ENCODE measurements at places on chromosomes 6 and 20.
A peak's percentile ranks its signal among the peaks of the same experiment; 100 is the strongest.

DNA sequence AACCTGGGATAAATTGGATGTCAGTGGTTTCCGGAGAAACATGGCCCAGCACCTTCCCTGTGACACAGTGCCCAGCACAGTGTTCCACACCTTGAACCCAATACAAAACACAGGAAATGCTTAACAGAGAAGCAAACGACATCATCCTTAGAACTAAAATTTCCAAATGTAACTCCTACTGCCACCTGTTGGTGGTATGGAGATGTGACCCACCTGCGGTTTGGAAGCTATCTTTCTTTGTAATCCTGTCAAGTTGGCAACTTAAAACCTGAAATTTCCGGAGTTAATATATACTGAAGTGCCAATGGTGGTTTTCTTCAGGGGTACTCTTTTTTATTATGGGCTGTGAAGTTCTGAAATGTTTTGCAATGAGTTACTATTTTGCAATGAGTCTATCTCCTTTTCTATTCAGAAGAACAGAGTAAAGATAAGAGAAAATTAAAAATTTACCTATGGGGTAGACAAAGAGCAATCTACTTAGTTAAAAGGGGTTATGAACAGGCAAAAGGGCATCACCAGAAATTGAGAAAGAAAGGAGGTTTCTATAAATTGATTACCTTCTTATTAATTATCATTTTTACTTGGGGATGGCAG is 658.8 kb downstream of the PTPRT start:
- DNase-seq = no peak

DNA sequence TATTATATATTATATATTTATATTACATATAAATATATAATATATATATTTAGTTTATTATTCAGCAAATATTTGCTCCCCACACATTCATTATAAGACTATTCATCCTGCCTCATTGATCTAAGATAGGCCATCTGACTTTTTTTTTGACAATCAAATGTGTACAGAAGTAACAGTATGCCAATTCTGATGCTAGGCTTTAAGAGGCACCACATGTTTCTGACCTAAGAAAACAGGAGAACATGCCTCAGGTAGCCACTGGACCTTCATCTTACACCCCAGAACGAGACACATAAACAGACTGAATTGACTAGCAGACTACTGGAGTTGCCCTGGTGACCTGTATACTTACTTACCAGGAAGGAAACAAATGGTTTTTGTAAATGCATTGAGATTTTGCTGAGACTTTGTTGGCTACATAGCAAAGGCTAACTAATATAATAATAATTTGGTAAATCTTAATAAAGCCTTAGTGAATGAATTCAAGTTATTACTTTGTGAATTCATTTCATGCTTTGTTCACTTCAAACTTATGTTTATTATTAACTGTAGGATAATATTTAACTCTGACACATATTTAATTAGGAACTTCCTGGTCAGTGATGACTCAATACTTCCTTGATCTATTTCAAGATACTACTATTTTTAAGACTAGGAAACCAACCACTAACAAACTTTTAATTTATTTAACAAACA is 13.4 kb upstream of the MYO6 start:
- no peak for DNase-seq

- DNase-seq = no peak
These were observed 97.9 kb downstream of the LRRC1 start for GRCh38 chr6:53892707-53893106.

DNA sequence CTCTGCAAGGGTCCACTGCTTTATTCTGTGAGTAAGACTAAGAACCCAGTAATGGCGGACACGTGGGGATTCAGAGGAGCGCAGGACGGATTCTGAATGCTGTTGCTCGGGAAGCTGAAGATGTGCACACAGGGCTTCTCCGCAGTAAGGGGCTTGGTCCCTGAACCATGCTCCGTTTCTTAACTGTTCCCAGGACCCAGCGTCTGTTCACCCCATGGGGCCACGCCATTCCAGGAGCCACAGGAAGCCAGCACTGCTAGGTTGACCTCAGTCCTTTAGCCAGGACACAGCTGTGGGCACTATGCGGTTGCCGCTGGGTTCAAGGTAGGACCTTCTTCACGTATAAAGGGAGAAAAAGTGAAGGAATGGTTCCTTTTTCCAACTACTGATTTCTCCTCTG is 59.8 kb downstream of the IRF4 start:
- no peak for DNase-seq

DNA sequence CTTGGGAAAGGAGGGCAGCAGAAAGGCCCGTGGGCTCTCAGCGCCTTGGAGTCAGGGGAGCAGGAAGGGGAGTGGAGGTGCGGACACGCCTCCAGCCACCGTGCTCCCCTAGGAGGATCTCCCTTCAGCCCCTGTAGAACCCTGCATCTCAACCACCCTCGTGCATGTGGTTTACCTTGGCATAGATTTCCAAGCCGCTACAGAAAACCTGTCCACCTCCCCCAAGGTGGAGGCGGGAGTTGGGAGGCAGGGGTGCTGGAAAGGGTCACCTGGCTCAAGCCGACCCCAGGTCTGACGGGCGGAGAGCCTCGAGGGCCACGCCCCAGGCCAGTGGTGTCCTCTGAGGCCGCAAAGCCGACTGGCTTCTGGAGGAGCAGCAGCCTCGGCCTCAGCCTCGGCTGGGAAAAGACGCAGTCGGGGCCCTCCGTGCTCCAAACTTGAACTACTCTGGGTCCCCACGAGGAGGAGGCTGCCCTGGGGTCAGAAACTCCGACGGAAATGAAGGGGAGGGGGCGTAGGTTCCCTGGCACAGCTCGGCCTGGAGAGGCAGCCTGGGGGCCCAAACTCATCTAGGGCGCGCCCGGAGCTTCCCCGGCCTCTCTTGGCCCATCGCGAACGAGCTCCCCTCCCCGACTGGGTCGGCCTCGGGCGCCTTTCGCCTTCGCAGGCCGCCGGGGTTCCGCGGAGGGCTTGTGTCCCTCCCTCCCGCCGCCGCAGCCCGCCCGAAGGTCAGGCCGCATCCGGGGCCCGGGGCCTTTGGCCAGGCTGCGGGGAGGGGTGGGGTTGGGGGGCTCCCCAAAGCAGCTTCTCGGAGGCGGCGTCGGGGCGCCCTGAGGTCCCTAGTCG is 6.3 kb upstream of the FOXF2 start:
- DNase-seq = no peak

DNA sequence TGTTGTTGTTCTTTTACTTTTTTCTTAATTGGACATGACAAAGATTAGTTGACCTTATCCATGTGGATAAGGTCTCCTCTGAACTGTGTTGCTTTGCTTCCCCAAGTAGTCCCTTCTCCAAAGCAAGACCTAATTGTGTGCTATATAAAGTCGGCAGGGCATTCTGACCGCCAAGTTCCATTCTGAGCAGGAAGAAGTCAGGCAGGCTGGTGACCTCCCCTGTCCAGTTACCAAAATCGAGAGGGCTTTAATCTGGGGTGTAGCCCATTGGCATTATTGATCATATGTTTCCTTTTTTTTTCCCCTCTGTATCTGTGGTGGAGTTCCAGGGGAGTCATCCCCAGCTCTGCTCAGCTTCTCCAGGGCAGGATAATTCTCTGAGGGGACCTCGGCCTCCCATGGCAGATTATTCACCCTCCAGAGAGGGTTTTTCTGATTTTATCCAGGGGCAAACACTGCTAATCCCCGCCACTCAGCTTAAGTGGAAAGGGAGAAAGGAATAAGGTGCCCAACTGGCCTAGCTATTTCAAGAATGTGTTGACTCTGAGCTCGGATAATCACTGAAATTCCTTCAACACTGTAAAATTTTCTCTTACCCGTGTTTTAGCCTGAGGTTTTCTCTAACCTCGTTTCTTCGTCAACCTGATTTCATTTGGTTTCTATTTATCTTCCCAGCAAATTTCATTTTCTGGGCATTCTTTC is 71.8 kb upstream of the L3MBTL3 start:
- DNase-seq = no peak

GRCh38 chr6:168525114-168525513 is 84.1 kb downstream of the SMOC2 start:
- DNase-seq = no peak

DNA sequence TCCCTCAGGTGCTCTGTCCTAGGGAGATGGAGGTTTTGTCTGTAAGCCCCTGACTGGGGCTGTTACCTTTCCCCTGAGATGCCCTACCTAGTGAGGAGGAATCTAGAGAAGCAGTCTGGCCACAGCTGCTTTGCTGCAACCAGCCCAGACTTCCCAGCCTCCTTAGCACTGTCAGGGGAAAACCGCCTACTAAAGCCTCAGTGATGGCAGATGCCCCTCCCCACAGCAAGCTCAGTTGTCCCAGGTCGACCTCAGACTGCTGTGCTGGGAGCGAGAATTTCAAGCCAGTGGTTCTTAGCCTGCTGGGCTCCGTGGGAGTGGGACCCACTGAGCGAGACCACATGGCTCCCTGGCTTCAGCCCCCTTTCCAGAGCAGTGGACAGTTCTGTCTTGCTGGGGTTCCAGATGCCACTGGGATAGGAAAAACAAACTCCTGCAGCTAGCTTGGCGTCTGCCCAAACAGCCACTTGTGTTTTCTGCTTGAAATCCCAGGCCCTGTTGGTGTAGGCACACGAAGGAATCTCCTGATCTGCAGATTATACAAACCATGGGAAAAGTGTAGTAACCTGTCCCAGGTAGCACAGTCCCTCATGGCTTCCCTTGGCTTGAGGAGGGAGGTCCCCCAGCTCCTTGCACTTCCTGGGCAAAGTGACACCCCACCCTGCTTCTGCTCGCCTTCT is 146.4 kb upstream of the PROKR2 start:
- DNase-seq = no peak

GRCh38 chr6:139917951-139918630 is 543.6 kb upstream of the CITED2 start:
- no peak for DNase-seq

- DNase-seq = peak; percentile 59
These were observed 34.5 kb upstream of the MPC1 start for GRCh38 chr6:166417285-166417691.

DNA sequence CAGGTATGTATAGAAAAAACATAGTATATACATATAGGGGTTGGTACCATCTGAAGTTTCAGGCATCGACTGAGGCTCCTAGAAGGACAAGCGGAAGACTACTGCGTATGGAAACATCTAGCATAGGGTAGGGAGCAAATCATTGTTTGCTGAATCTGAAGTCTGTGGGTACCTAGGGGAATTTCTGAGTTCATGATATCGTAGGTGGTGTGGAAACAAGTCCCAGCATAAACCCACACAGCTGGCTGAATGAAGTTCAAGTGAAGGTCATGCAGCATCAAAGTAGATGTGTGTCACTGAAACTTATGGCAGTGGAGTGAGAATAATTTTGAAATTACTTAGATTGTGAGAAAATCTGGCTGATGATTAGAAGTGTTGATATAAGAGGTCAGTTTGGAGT is 39.4 kb downstream of the MAP7 start:
- no peak for DNase-seq

GRCh38 chr6:107517274-107517673 is 27.4 kb downstream of the SOBP start:
- DNase-seq = no peak

DNA sequence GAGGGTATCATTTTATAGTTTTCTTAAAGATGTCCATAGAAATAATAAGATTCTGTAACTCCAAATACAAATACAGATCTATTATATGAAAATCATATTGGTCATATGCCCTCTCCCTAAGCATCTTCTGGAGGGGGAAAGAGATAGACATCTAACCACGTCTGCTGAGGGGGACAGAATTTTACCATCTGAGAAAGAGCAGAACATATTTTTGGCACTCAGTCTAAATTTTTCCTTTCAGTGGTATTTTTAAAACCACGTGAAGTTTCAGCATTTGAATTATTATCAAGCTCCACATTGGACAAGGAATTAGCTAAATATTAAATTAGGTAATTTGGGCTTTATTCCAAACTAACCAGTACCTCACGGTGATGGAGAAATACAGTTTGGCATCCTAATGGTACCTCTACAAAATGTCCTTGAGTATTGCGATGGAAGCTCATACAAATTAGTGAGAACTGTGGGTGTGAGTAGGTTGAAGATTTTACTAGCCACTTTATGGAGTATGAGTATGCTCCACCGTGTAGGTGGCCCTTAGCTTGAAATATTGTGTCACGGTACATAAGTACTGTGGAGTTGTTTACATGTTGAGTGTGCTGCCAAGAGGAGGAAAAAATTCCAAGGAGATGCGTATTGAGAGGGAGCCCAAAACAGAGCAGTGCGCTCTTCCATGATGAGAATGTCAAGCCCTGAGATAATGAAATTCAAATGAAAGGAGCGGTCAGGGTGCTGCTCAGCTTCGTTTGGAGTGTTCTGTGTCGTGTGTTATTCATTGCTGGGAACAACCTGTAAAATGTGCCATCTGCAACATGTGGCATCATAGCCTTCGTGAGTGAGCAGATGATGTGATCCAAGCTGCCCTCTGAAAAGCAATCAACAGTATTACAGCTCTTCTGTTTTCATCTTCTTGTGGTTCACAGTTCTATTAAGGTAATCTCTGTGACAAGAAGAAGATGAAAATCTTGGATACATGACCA is 48.4 kb upstream of the PHACTR2 start:
- DNase-seq = no peak

DNA sequence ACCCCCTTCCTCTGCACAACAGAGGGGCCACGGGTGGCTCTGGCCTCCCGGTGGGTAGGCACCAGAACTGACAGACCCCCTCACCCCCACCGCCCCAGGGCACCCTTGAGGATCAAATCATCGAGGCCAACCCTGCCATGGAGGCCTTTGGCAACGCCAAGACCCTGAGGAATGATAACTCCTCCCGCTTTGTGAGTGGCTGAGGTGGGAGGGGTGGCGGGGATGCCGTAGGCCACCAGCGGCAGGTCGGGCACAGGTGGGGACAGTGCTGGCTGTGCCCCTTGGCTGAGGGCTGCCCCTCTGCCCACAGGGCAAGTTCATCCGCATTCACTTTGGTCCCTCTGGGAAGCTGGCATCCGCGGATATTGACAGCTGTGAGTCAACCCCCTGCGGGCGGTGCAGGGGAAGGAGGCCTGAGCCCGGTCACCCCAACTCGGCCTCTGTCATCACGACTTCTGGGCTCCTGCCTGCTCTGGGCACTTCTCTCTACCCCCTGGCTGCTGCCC is 29.1 kb downstream of the MYH7B start:
- DNase-seq = no peak

DNA sequence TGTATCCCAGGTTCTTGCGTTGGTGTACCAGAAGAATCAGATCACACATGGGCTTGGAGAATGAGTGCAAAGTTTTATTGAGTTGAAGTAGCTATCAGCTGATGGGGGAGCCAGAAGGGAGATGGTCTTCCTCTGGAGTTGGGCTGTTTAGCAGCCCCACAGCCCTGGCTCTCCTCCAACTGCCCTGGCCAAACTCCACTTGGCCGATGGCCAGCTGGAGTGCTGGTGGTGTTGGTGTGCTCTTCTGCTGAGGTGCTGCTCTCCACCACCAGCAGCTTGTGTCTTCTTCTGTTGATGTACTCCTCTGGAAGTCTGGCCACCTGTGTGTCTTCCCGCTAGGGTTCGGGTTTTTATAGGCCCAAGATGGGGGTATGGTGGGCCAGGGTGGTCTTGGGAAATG is 172.8 kb downstream of the TINAG start:
- DNase-seq = no peak

DNA sequence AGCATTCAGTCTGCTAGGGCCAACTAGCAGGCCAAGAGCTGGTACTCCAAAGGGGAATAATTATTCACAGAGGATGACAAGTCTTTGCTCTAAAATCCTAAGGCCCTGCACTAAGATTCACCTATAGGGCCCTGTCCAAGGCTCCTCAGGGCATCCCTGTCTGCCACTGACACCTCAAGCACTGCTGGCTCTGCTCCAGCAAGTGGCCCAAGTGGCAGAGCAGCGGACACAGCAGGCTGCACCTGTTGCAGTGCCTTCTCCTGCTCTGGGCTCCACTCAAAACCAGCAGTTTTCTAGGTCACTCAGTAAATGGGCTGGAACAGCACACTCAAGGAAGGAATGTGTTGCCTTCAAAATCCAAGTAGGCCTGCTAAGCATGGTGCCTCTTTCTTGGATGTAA is 36.4 kb upstream of the SMOC2 start:
- no peak for DNase-seq
